Anterior cingulate cortex (tissue), 58 donors: ENCODE measurements at places on chromosomes 5 and 9.

DNA sequence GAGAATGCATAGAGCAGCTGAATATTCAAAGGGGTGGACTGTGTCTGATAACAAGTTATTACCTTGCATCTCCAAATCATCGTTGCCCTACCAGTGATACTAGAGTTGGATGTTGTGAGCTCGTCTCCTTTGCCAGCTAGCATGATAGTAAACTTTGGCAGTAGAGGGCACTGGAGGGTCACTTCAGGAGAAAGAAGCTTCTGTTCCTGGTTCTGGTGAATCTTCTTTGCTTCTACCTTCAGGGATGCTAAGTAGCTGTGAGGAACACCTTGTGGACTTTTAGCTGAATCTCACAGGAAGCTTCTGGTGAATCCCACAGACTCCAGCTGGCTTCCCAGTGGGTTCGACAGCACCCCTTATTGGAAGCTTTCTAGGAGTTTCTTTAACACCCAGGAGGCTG is 626.6 kb upstream of the SGCD start:
- DNase-seq = no peak

DNA sequence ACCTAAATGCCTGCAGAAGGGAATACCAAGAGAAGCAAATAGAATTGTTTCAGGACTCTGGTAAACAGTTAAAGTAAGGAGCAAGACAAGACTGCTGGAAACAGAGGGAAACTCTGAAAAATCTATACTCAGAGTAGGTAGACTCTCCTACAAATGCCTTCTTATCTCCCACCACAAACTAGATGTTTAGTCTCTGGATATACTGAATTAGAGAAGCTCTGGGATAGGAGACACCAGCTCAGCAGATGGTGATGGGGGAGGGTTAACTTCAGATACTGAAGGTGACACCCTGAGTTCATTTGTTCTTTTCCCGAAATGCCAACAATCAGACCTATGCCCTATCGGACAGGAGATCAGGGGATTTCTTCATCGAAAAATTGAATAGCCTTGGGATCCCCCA is 54.1 kb upstream of the CHD1 start:
- DNase-seq = no peak

- DNase-seq = no peak
Observed at GRCh38 chr5:80318212-80318611, 1.6 kb upstream of the SPZ1 start.

DNA sequence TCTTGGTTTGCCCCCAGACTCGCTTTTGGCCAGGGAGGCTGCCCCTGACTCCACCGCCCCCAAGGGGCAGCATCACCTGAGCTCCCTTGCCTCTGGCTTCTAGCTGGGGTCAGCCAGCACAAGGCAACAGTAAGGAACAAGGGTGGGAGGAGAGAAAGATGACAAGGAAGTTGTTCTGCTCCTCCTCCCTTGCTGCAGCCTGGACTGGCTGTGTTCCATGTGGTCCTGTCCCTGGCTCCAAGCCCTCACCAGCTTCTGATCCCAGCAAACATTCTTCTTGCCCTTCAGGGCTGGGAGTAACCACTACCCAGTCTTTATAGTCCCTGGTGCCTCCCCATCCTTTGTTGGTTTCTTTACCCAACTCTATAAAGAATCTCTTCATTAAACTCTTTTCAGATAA is 100.3 kb upstream of the SPIN1 start:
- DNase-seq = no peak

GRCh38 chr5:83817591-83817990 is 96.9 kb upstream of the HAPLN1 start:
- DNase-seq = no peak

- no peak for DNase-seq
Observed at GRCh38 chr5:102991802-102992201, 128.1 kb downstream of the GIN1 start.

DNA sequence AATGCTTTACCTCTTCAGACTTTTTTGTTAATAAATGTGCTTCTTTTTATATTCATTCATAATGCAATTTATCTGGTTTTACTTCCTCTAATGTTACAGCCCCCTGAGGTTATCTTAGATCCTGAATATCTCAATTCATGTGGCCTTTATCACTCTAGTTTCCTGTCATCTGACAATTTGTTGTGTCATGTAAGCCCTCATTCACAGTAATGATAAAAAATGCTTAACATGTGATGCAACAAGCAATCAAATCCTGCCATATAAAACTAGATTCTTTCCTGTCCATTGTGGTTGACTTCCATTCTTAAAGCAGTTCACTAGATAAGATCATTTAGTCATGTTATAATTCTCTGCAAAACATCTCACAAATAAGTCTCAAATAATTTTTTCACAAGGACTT is 991.2 kb upstream of the ACO1 start:
- no peak for DNase-seq

- DNase-seq = no peak
Observed at GRCh38 chr9:85662573-85662972, 79.2 kb downstream of the AGTPBP1 start.

GRCh38 chr9:88645879-88646199 is 110.9 kb downstream of the NXNL2 start:
- DNase-seq = no peak

- DNase-seq = no peak
Observed at GRCh38 chr9:5721279-5722087, 92.6 kb downstream of the RIC1 start.

DNA sequence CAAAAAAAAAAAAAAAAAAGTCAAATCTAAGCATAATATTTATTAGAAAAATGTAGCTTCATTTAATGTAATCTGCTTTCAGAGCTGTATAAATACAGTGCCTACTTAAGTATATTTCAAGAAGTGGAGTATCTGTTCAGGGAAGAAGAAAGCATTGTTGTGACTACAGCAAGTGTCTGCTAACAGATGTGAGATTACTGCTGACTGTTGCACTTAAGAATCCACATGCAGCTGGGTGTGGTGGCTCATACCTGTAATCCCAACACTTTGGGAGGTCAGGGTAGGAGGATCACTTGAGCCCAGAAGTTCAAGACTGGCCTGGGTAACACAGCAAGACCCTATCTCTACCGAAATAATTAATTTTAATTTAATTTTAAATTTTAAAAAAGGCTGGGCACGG is 19.0 kb downstream of the KDM3B start:
- no peak for DNase-seq

DNA sequence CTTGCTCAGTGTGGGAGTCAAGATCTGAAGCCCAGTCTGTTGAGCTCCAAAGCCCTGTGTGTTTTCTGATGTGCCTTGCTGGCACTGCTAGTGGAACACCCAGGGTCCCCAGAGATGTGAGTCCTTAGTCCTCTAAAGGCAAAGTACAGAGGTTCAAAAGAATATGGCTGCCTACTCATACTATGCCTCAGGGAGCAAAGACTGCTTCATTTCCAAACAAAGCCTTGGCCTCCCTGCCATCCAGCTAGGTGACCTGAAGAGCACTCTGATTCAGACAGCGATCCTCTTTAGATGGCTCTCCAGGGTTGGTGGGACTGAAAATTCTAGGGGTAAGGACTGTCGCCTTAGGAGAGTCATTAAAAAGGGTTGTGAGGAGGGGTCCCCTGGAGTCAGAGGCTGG is 2.0 kb downstream of the PRLR start:
- DNase-seq = no peak

- no peak for DNase-seq
Observed at GRCh38 chr5:30121043-30121442, 1072.4 kb upstream of the CDH6 start.

DNA sequence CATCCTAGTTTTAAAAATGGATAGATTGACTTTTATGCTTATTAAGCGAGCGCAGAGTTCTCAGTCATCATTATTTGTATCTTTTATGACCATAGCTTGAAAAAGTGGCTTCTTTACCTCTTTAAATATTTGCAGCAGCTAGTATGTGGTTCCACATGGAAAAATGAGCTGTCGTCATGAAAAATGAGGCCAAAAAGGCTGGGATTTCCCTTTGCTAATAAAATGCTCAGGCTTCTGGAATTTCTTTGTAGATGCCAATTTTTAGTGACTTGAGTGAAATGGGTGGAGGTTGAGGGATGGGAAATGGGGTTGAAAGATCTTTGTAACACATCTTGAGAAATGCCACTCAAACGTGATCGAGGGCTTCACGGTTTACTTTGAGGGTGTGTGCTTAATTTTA is 35.2 kb downstream of the RAI14 start:
- DNase-seq = no peak

DNA sequence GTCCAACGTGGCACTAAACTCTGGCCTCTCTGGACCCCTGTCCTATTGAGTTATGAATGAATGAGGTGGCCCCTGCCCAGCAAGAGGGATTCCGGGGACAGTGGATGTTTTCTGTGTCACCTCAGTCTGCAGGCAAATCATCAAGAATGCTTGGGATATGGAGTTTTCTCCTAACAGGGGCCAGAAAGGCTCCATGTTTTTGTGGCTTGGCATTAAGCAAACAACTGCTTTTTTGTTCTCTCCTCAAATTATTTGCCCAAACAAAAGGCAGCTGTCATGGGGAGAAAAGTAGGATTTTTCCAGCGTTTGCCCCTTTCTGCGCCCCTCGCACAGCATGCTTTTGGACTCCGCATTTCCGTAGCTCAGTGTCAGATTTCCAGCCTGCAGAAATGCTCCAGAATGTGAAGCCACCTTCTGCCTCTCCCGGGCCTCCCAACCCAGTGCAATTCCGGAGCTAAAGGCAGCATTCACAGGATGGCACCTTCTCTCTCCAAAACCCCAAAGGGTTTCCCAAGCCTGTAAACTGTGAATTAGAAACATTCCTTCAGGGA is 553.3 kb downstream of the CCDC171 start:
- no peak for DNase-seq

GRCh38 chr5:72170101-72170500 is 62.8 kb downstream of the MAP1B start:
- no peak for DNase-seq

DNA sequence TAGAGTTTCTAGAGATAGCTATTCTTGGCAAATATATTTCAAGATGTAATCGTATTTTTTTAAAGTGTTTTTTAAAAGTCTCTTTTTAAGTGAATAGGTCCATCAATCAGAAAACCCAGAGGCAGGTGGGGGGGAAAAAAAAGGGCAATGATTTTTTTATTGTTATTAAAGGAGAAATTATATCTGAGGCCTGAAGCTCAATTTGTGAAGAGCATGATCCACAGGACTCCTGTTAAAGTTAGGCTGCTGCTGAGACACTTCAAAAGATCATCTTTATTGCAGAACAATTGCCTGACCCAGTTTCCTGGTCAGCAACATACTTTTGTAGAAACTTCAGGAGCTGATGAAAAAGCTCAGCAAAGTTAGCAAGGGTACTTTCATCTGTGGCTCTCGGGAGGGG is 326.2 kb downstream of the RASEF start:
- DNase-seq = no peak

- no peak for DNase-seq
Observed at GRCh38 chr9:100671898-100672297, 94.0 kb downstream of the CAVIN4 start.

- no peak for DNase-seq
Observed at GRCh38 chr5:160230686-160231527, 1.6 kb downstream of the FABP6 start.

DNA sequence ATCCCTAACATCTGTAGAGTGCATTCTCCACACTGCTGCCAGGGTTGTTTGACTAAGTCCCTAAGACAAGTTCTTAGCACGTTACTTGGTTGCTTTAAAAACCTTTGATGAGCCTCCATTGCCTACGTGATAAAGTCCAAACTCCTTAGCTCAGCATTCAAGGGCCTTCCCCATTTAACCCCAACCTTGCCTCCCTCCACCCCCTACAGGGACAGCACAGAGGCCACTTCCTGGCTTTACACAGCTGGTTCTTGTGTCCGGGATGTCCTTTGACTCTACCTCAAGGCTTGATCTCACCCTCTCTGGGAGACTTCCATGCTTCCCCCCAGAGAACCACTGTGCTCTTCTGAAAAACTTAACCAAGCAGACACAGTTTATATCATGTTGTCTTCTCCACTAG is 29.4 kb downstream of the FAM240B start:
- DNase-seq = no peak

GRCh38 chr9:134376386-134377142 is 50.3 kb downstream of the RXRA start:
- no peak for DNase-seq

GRCh38 chr9:135379540-135380267 is 99.9 kb upstream of the PPP1R26 start:
- DNase-seq = no peak

- DNase-seq = no peak
Observed at GRCh38 chr5:171261361-171261760, 47.7 kb upstream of the TLX3 start.

GRCh38 chr5:147578228-147579024 is 68.6 kb upstream of the DPYSL3 start:
- no peak for DNase-seq

DNA sequence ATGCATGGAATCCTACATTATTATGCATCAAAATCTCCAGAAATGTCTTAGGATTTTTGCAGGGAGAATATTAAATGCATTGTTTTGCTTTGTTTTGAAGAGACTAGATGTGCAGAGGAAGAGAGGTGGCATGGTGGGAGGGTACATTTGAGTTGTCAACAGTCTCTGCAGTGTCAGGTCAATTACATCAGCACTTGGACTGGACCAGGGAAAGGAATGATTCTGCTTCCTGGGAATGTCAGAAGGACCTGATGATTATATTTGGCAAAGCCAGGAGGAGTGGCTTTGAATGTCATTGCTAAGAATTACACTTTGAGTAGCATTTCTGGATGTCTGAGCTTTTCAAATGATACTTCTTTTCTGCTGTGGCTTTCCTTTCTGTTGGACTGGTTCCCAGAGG is 17.5 kb upstream of the TMEFF1 start:
- DNase-seq = no peak

DNA sequence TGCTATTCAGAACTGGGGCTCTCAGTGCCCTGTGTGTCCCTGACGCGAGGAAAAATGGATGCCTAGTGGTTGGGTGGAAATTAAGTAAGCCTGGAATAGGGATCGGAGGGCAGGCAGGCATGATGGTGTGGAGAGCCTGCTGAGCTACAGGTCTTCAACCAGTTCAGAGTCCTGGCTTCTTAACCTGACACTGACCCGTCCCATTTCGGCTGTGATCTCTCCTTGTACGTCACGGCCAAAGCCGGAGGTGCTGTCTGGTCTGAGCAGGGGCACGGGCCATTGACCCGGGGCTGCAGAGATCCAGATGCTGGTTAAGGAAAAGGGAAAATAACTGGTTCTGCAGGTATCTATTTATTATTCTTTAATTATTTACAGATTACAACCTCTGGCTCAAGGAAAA is 27.9 kb downstream of the RHOBTB3 start:
- no peak for DNase-seq

DNA sequence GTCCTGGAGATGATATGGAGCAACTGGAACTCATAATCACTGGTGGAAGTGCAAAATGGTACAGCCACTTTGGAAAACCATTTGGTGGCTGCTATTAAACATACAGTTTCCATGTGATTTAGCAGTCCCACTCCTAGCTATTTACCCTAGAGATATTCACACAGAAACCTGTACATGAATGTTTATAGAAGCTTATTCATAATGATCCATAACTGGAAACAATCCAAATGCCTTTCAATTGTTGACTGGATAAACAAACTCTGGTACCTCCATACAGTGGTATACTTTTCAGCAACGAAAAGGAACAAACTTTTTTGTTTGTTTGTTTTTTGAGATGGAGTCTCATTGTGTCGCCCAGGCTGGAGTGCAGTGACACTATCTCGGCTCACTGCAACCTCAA is 47.7 kb upstream of the RASGRF2 start:
- DNase-seq = no peak

- no peak for DNase-seq
Observed at GRCh38 chr5:97476852-97477534, 293.9 kb upstream of the RIOK2 start.
